ENCODE measurements at places on chromosomes 2 and 18.

DNA sequence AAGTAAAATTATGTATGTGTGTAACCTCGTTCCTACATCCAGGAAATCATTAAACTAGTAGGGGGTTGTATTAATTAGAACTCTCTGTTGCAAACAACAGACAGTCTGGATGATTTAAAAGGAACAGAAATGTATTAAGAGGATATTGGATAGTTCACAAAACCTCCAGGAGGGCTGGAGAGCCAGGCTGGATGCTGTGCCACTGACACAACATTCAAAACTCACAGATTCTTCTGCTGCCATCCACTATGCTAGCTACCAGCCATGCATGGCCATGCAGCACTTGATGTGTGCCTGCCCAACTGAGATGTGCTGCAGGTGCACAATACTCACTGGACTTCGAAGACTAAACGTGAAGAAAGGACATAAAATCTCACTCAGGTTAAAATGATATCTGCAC, 48.2 kb upstream of the SH3RF3 start:
- DNase-seq, result no peak

- no peak for DNase-seq
Observed at GRCh38 chr2:48424356-48424755, 105.6 kb upstream of the STON1 start.

GRCh38 chr2:222548992-222549391, 106.9 kb downstream of the FARSB start:
- DNase-seq, result no peak

GRCh38 chr18:53946594-53946993, 277.9 kb downstream of the MBD2 start:
- no peak for DNase-seq

DNA sequence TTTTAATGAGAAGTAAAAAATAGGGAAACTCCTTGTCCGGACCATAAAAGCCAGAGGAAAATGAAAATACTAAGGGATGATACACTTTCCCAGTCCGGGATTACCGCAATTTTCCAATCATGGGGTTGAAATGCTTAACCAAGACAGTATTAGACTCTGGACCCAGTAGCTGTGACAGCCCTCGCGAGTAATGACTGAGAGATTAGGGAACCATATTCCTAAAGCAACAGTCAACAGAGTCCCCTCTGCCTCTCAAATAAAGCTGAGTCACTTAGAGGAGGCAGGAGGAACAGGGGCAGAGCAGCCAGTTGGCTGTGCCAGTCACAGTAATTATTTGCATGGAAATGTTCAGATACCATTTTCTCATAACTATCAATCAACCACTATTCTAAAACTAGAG, 34.8 kb downstream of the GPATCH11 start:
- DNase-seq, result no peak

DNA sequence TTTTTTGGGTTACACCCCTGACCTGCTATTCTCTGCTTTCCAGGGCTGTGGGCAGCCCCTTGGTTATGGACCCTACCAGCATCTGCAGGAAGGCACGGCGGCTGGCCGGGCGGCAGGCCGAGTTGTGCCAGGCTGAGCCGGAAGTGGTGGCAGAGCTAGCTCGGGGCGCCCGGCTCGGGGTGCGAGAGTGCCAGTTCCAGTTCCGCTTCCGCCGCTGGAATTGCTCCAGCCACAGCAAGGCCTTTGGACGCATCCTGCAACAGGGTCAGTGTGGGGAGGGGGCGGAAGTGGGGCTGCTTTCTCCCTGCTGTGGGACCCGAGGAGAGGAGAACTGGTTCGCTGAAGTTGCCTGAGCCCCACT, 9.7 kb upstream of the WNT10A start:
- DNase-seq, result no peak

GRCh38 chr2:68784915-68785314, 50.3 kb downstream of the ARHGAP25 start:
- DNase-seq, result no peak

GRCh38 chr2:141940709-141941108, 190.1 kb downstream of the LRP1B start:
- no peak for DNase-seq

- DNase-seq, result no peak
Observed at GRCh38 chr18:22428672-22429071, 11.0 kb upstream of the CTAGE1 start.

GRCh38 chr18:31056296-31056695, 13.8 kb upstream of the DSC3 start:
- no peak for DNase-seq

- DNase-seq, result no peak
Observed at GRCh38 chr2:233385489-233386044, 31.3 kb downstream of the DGKD start.
